Mucosa of descending colon (tissue), 3 donors: ENCODE measurements at places on chromosomes 11 and 22.

DNA sequence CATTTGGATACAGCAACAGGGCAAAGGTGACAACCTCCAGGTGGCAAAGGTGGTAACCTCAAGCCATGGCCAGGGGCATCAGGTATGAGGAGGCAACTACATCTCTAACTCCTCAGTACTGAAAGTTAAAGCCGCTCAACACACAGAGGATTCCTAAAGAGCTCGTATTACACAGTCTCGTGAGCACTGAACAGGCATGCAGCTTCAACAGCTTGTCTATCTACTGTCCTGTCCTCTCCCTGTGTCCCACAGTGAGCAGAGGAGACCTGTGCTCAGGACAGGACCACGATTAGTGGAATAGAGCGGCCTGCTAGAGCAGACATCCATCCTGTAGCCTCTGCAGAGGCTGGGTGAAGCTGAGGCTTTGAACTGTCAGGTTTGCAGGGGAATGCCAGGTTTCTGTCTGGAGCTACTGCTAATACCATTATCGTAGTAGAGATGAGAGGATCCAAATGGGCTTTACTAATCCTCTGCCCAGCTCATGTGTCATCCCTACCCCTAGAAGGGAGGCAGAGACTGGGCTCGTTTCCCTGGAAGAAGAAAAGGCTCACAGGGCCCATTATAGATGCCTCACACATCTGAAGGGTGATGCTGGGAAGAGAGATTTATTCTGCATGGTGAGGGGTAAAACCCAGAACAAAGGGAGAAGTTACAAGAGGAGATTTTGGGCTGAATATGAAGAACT is 415.2 kb downstream of the LARGE1 start:
- DNase-seq, result no peak

GRCh38 chr11:72568861-72569260 is 105.4 kb downstream of the PDE2A start:
- no peak for DNase-seq

DNA sequence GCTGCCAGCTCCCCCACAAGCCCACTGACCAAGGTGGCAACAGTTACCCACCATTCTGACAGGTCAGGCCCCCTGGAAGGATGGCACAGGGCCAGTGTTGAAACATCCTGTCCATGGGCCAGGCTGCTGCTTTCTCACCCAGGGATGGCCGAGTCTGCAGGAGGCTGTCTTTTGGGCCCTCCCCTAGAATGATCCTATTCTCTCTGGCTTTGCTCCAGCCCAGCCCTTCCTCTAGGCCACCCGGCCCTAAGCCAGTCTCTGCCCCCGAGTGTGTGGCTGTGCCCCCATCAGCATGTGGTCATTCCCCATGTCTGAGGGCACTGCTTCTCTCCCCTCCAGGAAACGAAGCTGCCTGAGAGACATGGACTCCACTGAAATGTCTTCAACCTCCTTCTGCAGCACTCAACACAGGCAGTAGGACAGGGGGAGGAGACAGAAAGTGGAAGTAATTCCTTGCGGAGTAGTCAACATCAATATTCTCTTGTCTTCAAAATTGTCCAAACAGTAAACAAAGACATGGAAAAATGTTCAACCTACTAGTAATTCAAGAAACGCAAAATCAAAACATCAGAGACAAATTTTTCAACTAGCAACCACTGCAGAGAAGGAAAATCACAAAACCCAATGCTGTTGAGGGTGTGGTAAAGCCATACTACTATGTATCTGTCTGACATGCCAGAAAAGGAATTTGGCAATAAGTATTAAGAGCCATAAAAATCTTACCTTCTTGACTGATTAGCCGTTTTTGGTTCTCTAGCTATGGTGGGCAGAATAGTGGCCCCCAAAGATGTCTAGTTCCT is 5.1 kb upstream of the SCARF2 start:
- DNase-seq, result no peak

DNA sequence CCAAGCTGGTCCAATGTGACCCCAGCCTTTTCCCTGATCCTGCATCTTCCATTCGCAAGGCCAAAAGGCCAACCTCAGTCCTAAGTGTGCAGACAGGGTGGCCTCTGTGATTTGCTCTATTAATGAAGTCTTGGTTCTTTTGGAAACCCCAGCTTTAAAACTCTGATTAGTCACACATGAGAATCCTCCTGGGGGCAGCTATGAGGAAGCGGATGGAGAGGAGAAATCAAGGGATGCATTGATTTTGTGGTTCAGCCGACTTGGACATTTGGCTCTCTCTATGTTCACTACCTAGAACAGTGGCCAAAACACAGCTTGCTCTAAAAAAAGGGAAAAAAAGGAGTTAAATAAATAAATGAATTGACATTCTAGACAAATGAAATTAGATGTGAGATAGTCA is 98.6 kb upstream of the USP47 start:
- no peak for DNase-seq

DNA sequence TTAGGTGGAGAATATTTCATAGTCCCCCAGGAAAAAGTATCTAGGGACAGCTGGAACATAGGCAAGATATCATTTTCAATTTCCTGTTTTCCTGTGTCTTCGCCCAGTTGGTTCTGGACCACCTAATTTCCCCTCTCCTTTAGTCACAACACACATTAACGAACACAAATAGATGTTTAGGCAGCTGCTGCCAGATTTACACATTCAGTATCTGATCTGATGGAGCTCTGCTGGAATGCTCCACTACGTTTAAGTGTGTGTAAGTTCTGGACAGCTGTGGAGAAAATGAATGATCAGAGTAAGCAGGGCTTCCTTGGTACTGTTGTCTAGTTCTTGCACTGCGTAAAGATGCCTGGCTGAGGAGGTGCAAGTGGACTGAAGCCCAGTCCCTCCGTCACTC is 36.1 kb upstream of the CLPB start:
- DNase-seq, result no peak

DNA sequence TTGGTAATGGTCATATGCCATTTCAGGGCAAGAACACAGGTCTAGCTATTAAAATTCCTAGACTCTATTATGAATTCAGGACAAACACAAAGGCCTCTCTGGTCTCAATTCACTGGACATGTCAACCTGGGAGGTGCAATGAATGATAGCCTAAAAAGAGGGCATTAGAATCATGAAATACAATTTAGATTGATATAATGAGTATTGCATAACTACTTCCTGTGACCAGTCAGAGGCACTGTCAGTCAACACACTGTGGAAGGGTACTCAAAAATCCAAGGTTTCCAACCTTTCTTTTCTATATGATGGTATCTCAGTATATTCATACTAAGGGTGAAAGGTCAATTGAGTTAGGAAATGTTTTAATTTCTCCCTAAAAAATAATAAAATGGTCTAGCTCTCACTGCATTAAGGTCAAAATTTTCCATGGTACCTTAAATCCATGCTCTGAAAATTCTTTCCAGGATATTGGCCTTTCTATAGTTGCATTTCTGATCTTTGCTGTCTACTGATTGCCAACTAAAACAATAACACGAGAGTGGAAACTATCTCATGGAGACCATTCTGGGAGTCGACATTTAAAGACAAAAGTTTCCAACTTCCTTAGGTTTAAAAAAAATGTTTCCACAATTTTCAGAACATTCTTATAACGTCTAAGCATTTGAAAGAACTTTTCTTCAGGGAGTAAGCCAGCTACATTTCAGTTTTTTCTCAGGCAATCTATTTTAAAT is 81.7 kb upstream of the APOA1 start:
- DNase-seq, result no peak

DNA sequence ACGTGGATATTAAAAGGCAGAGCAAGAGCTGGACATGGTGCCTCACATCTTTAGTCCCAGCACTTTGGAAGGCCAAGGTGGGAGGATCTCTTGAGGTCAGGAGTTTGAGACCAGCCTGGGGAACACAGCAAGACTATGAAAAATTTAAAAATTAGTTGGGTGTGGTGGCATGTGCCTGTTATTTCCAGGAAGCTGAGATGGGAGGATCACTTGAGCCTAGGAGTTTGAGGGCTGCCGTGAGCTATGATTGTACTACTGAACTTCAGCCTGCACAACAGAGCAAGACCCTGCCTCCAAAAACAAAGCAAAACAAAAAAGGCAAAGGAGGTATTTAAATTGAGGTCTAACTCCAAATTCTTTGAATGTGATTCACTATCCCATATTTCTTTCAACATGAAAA is 23.5 kb downstream of the RDX start:
- no peak for DNase-seq
